ENCODE measurements at places on chromosomes 3 and 15. TPM values are rescaled to one million over a fixed set of nuclear protein-coding genes. Genes with fewer than 3 reads are reported as not detected.
A peak's percentile ranks its signal among the peaks of the same experiment; 100 is the strongest.

GRCh38 chr3:46888705-46889104, 11.2 kb downstream of the PTH1R start:
- DNase-seq, result no peak

- DNase-seq, result no peak
Measured at GRCh38 chr3:22734207-22734606, 468.9 kb upstream of the UBE2E2 start.

- DNase-seq, result no peak
Measured at GRCh38 chr3:139394116-139394515, 4.7 kb upstream of the COPB2 start.

- no peak for DNase-seq
Measured at GRCh38 chr3:72951259-72951722, 45.3 kb upstream of the PPP4R2 start.

DNA sequence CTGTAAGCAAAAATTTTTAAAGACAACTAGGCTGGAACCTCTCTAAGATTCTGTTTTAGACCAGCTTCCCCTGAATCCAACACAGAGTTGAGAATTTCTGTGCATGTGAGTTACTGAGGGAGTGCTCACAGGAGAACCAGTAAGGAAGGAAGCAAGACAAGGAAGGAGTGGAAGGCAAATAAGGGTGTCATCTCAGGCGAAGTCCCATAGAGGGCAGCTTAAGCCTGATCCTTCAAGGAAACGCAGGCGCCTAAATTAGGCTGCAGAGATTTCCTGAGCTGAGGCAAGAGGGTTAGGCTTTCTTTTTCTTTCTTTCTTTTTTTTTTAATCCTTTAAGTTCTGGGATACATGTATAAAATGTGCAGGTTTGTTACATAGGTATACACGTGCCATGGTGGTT, 36.2 kb upstream of the COL6A6 start:
- peak; percentile 48 for DNase-seq

DNA sequence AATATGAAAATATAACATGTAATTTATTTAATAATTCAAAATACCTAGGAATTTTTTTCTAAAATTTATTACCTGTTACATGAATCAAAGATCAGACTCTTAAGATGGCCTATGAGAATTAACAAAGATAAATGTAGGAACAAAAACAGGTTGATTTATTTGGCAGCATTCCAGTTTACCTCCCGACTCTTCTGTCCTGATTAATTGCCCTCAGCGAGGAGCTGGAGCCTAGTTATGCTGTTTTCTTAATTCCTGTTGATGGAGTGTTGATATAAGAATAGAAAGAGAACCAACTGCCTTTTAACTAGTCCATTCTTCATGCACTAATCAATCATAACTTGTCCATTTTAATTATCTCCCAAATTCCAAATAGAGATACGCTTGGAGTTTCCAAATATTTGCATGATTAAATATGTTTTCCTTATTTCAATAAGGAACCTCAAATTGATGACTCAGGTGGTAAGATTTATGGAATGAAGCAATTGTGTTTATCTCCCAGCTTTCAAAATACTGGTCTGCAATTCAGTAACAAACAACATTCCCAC, 10.6 kb upstream of the CPB1 start:
- DNase-seq, result no peak

- DNase-seq, result peak; percentile 9
Measured at GRCh38 chr3:140546649-140547048, 131.2 kb upstream of the TRIM42 start.

- DNase-seq, result no peak
Measured at GRCh38 chr3:58183221-58183620, 27.6 kb downstream of the DNASE1L3 start.

DNA sequence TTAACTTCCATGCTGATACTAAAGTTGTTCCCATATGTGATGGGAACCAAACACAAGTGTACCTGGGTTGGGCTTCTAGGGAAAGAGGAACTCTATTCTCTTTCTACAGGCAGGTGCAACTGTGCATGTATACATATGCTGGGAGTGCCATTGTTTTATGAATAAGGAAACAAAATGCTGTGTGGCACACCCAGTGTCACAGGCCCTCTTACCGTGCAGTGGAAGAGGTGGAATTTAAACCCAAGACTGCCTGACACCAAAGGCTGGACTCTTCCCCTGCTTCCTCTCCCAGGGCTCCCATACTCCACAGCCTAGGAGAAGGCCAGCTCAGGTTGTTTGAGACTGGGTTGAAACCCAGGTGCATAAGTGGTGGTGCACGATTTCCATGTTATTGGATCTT, 1.9 kb upstream of the FETUB start:
- no peak for DNase-seq

- DNase-seq, result no peak
Measured at GRCh38 chr15:84143753-84144314, 91.7 kb upstream of the GOLGA6L4 start.

GRCh38 chr3:43485931-43486330, 135.9 kb downstream of the ANO10 start:
- no peak for DNase-seq

- DNase-seq, result no peak
Measured at GRCh38 chr15:85009435-85009834, 27.8 kb downstream of the PDE8A start.

DNA sequence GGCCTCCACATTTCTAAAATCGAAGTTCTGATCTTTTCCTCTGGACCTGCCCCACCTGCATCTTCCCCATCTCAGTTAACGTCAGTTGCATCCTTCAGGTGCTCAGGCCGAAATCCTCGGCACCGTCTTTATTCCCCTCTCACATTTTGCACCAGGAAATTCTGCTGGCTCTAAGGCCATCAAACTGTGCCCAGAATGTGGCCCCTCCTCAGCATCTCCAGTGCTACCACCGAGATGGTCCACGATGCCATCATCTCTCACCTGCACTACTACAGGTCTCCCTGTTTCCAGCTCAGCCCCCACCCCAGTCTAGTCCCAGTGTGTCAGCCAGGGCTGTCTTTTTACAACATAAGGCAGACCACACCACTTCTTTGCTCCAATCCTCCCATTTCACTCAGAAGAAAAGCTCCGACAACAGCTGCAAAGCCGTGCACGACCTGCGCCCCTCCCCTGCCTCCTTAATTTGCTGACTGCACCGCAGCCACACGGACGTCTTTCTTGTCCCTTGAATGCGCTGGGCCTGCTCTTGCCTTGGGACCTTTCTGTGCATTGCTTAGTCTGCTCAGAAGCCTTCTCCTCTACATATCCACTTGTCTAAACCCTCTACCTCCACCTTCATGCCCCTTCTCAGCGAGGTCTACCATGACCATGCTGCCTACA, 14.4 kb downstream of the MUC20 start:
- no peak for DNase-seq

GRCh38 chr3:4772858-4773257, 206.4 kb upstream of the BHLHE40 start:
- no peak for DNase-seq

SI gene
- total RNA-seq, result not detected

C3orf18 gene
- total RNA-seq, result 33.9 TPM

PSTPIP1 gene
- total RNA-seq, result not detected

SYNPR gene
- total RNA-seq, result not detected
